Anterior cingulate cortex (tissue), 58 donors: ENCODE measurements at places on chromosomes 5 and 9.

DNA sequence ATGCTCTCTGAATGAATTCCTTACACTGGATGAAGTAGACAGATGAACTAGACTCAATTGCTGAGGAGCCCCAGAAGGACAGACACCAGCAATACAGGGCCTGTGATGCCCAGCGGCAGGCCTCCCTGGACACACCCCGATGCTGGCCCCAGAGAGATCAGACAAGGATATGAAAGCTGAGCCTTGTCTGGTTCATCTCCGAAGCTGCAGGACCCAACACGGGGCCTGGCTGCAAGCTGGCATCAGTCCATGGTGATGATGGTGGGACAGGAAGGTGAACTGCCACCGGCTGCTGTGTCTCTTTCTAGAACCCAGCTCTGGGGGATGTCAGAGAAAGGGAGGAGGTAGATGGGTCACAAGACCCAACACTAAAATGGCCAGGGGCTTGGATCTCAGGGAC lies 104.0 kb upstream of the LMX1B start:
- no peak for DNase-seq

GRCh38 chr5:150208187-150209098 lies 18.6 kb downstream of the SLC6A7 start:
- no peak for DNase-seq

DNA sequence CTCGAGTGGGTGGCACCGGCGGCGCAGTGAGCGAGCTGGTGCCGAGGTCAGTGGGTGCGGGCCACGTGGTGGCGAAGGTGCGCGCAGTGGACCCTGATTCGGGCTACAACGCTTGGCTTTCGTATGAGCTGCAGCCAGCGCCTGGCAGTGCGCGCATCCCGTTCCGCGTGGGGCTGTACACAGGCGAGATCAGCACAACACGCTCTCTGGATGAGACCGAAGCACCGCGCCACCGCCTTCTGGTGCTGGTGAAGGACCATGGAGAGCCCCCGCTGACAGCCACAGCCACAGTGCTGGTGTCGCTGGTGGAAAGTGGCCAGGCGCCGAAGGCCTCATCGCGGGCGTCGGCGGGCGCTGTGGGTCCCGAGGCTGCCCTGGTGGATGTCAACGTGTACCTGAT lies 2.1 kb downstream of the PCDHA5 start:
- no peak for DNase-seq

DNA sequence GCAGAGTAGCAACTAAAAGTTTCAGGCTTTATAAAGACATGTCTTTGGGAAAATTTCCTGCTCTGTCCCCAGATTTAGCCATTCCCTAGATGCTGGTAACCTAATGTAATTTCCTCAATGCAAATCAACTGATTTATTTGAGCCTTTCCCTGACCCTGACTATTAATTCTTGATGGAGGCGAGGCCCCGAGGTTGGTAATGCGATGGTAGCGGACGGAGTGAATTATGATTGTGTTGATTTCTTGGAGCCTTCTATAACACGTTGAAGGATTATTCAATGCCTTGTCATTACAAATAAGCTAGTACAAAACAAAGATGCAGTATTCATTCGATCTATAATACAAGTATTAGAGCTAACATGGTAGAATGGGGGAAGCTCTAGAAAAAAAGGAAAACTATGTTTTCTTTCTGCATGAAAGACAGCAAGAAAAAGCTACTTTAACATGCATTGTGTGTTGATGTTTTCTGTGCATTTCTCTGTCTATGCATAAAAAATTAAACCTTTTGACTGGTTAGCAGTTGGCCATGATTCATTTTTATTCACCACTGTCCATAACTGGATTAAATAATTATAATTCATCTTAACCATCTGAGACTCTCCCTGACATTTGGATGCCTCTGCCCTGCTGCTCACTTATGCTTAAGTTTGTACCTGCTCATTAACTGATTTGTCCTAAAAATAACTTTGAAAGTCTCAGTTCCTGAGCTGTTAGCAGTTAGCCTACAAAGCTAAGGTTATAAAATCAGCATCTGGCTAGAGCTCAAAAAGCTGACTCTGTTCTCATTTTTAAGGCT lies 490.2 kb upstream of the NUDT12 start:
- DNase-seq, result no peak

GRCh38 chr9:133305731-133306130 lies 30.3 kb downstream of the SURF6 start:
- DNase-seq, result no peak

DNA sequence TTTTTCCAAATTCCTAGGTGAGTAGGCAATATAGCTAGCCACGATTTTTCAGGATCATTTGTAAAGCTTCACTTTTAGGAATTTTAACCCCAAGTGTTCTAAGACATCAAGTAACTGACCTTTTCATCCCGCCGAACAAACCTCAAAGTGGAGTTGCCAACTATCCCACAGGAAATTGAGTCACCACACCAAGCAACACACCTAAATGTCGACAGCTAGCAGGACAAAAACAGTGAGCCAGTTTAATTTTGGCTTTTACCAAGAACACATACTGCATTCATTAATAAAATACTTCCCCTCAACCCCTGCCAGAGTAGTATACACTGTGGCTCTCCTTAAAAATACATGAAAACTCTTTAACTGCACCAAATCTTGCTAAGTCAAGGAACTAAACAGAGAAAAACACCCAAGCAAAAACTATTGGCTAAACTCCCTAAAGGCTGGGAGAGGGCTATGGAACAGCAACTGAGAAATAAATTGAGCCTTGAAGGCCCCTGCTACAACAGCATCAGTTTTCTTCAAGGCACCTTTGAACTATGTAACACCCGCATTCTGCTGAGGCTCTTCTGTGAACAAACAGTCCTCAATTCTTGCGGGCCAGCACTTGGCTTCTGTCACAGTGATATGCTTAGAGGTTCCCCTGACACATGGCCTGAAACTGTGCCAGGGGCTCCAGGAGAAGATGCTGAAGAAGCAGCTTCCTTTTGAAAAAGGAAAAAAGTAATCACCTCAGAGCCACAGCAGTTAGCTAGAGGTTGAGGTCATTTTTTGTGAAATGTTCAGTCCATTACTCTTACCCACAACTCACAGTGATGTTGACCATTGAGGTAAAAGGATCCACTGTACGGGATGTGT lies 459.6 kb downstream of the RAB3C start:
- no peak for DNase-seq

DNA sequence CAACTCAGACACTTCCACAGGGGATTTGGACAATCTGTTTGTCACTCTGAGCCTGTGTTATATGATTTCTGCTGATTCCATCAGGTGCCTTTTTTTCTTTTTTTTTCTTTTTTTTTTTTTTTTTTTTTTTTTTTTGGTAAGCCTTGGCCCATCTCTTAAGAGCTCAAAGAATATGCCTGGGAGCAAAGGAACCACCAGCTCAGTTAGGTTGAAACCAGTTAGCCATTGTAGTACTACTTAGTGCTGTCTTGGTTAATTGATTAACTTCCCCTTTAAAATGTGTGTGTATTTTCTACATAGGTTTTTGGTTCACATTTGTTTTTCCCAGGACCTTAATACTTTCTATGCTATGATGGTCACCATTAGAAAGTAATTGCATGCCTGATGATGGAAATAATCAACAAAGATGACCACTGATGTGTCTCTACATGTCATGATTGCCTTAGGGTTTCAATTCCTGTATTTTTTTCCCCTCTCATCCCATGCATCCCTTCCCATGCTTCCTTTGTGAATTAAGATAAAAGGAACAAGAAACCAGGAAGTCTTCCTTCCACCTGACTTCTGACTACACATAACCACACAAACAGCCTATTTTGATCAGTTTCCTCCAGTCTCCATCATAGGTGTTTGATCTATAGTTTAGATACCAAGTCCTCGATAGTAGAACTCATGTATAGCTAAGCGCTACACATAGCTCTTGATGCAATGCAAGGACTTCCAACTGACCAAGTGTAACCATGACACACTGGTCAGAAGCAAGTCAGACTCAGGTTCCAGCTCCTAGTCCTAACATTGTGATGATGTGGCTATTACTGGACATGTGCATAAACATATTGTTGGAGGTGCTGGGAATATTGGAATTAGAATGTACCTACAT lies 306.1 kb downstream of the EFNA5 start:
- no peak for DNase-seq

DNA sequence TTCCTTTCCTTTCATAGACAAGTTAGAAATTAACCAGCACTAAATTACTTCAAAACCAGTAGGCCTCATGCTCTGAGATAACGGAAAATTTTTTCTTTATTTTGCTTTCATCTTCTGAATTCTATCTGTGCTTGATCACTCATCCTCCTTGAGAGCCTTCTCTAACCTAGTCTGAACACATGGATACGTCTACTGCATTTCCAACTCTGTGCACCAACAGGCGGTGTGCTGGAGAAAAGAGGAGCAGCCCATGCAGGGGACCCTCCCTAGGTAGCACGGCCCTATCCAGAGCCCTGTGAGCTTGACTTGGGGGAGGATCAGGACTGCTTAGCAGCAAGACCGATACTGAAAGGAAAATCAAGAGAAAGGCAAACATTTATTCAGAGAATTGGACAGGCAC lies 149.8 kb downstream of the AUH start:
- no peak for DNase-seq

DNA sequence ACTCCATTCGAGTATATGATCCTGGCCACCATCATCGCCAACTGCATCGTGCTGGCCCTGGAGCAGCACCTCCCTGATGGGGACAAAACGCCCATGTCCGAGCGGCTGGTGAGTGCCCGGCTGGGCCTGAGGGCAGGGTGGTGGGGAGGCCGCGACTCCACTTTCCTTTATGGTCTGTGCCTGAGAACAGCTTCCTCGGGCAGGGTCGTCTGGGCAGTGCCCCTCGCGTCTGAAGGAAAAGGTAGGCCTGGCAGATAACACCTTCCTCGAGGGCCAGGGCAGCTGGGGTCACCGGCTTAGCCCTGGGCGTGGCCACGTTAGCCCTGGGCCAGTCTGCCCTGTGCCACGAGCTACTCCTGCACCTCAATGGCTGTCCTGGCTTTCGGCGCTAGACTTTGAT lies 1.5 kb downstream of the CACNA1B start:
- DNase-seq, result no peak

DNA sequence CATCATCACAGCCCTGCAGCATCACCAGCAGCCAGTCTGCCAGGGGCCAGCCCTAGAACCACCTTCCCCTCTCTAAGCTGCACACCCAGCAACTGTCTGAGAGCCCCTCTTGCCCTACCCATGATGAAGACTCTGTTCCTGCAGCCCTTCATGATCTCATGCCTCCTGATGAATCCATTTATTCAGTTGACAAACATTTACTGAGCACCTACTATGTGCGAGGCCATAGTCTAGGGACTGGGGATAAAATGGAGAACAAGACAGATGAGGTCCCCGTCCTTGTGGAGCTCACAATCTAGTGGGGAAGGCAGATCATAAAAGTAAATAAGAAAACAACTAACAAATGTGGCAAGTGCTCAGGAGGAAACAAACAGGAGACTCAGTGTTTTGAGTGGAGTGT lies 96.3 kb downstream of the PCDH1 start:
- DNase-seq, result no peak

DNA sequence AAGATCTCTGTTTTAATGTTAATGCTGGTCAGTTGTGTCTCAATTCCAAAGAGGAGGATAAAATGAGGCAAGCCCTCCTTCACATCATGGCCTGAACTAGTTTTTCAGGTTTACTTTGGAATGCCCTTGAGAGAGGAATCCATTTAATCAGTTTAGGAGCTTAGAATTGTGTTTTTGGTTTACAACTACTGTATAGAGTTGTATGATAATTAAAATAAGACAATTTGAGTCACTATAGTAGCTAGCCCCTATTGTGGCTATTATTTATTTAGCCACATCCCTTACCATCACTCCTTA lies 107.8 kb upstream of the PRLR start:
- DNase-seq, result no peak

GRCh38 chr5:43785198-43785597 lies 182.2 kb downstream of the NNT start:
- DNase-seq, result no peak

DNA sequence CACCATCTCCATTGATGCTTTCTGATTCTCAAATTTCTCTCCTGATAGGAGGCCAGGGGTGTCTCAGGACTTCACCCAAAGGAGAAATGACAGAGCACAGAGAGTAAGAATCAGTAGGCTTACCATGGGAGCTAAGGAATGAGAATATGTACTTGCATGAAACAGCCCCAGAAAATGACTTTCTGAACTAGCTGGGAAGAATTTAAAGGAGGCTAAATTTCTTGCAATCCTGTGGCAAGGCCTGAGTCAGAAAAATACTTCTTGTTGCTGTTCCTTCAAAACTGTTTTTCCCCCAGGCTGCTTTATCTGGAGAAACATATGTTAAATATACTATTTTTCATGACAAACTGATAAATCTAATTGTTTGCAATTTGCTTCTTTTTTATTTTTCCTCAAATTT lies 53.4 kb upstream of the FBXL7 start:
- no peak for DNase-seq

DNA sequence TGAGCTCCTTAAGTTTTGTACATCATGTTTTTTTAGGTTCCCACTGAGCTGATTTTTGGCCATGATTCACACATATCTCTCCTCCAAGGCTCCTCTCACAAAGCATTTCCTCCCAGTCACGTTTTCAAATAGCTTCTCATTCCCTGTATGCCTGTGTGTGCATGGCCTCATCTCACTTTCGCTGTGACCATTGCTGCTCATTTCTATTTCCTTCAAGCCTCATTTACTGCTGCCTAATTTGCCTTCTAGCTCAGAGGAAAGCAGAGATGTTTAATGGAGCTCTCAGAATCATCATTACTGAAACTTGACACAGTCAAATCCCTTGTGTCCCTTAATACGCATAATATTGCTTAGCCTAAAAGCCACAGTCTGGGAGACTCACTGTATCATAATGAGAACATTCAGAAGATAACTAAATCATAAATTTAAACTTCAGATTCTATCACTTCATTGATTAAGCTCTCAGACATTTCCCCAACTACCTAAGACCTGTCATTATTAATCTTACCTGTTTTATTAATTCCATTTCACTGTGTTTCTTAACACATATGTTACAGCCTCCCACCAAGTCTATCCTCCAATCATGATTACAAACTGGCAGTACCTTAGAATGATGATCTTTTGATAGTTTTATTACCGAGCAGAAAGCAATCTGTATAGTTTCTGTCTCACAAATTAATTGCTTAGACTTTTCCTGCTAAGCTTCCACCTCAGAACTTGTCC lies 278.3 kb upstream of the PTGER4 start:
- no peak for DNase-seq

- DNase-seq, result no peak
Measured at GRCh38 chr9:5910413-5911057, 19.8 kb downstream of the MLANA start.

DNA sequence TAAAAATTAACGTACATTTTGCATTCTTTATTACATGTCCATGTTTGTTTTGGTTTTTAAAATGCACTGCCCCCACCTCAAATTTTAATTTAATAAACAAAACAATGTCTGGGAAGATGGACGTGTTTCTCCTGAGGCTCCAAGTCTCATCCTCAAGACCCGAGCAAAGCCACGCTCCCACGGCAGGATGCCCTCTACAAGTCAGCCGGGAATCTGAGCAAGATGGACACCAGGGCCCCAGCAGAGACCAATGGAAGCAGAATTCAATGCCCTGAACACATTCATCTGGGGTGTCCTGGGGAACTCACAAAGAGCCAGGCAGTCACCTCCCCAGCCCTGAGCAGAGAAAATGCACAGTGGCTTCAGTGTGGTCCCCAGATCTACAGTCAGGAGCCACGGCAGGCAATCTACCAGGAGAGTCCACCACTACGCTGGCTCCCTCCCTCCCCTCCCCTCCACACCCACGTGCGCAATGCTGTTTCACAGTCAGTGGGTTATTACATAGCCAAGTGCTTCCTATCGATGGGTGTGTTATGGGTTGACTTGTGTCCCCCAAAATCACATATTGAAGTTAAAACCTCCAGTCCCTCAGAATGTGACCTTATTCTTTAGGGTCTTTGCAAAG lies 129.8 kb downstream of the ROR2 start:
- DNase-seq, result no peak
